ENCODE measurements at places on chromosomes 7 and 10.

DNA sequence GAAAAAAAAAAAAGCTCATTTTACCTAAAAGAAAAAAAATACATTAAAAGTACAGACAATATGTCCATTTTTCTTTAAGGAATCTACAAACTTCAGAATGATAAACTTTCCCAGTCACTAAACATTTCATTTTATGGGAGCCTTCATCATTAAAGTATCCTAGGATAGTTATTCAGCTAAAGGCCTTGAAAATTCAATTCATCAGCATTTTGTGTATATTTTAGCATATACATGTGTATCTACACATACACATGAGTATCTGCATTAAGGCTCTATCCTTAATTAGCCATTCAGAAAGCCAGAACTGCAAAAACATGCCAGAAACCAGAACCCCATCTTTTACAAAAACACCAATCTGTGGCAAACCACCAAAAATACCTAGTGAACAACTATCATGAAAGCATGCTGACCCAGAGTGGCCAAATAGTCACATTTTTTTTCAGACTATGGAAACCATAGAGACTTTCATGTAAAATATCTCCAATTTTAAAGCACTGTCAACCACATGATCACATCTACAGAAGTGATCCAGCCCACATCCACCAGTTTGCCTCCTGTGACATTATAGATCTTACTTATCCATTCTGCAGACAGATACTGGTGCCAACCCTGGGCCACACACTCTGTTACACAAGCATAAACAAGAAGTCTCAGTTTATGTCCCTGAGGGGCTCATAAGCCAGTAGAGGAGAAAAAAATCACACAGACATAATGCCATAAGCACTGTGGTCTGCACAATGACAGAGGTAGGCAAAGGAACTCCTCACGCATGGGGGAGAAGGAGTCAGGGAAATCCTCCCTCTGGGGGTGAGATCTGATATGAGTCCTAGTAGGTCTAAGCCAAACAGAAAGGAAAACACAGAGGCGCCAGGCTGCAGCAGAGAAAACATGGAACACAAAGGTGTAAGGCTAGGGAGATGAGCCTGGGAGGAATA, 79.2 kb downstream of the SRPK2 start:
- DNase-seq, result no peak

DNA sequence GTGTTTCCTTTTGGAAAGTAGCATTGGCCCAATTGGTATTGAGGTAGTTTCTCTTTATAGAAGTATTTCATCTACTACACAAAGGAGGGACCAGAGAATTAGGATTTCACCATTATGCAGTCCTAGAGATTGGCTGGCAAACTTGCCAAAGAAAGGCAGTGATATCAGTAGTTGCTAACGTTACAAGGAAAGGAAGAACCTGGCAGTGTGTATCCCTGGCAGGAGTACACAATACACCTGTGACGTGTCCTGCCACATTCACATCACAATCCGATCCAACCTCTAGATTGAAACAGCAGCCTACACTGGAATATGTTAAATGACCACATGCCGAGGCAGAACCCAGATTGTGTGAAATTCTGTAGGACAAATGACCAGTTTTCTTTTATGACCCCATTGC, 81.7 kb downstream of the CACNB2 start:
- DNase-seq, result no peak

GRCh38 chr7:30270921-30271320, 13.5 kb upstream of the ZNRF2 start:
- no peak for DNase-seq

DNA sequence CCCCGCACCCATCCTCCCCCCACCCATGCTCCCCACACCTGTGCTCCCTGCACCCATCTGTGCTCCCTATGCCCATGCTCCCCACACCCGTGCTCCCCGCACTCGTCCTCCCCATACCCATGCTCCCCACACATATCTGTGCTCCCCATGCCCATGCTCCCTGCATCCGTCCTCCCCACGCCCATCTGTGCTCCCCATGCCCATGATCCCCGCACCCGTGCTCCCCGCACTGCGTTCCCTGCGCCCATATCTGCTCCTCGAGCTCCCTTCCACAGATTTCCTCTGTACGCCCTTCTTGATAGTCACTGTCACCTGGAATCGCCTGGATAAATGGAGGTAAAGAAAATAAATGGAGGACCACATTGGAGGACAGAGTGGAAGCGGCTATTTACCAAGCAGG, 9.9 kb downstream of the DIP2C start:
- no peak for DNase-seq

GRCh38 chr7:68789597-68789996, 808.7 kb upstream of the AUTS2 start:
- no peak for DNase-seq

- DNase-seq, result no peak
Observed at GRCh38 chr7:41889472-41889871, 186.6 kb upstream of the INHBA start.

DNA sequence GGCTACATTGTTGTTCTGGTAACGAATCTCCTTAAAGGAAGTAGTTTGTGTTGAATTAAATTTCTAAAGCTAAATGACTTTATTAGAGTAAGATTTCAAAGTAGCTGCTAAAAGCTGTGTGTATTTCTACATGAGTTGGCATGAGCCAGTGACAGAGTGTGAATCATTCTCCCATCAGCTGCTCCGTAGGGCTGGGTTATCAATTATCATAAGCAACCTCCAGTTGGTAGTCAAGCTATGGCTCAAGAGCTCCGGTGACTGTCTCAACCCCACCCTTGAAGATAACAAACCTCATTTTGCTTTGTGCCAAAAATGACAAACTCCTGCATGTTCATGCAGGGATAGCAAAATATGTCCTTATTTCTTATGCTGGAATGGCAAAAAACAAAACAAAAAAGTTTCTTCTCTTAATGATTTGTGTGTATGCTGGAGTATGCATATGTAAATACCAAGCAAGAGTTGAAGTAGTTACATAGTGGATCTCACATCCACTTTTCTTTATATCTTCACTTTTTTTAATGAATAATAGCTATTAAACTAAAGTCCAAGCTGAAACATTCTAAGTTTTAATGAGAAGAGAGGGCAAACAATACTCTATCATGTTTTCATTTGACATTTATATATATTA, 249.4 kb downstream of the CACNA2D1 start:
- DNase-seq, result no peak

DNA sequence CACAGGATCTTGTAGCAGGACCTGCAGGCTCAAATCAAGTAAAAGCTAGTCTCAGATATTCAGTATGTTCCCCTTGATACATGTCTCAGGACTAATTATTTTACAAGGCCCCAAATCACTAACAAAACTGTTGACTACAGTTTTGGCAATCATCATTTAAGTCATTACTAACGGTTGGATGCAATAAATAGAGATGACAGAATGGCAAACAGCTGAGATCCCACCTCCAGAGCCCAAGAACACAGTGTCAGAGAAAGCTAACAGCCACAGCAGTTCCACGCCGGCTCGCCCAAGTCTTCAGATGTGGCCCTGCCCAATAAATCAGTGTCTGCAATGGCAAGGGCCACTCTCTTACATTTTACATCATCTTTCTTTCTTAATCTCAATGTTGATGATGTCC, 87.6 kb downstream of the CTBP2 start:
- DNase-seq, result no peak

- DNase-seq, result peak; percentile 3
Observed at GRCh38 chr10:122342293-122343134, 32.0 kb upstream of the PLEKHA1 start.

GRCh38 chr7:158957510-158957906, 101.2 kb downstream of the DYNC2I1 start:
- DNase-seq, result no peak

GRCh38 chr10:28951484-28951883, 274.2 kb downstream of the BAMBI start:
- DNase-seq, result no peak

- DNase-seq, result no peak
Observed at GRCh38 chr10:98097616-98098015, 36.8 kb upstream of the R3HCC1L start.

DNA sequence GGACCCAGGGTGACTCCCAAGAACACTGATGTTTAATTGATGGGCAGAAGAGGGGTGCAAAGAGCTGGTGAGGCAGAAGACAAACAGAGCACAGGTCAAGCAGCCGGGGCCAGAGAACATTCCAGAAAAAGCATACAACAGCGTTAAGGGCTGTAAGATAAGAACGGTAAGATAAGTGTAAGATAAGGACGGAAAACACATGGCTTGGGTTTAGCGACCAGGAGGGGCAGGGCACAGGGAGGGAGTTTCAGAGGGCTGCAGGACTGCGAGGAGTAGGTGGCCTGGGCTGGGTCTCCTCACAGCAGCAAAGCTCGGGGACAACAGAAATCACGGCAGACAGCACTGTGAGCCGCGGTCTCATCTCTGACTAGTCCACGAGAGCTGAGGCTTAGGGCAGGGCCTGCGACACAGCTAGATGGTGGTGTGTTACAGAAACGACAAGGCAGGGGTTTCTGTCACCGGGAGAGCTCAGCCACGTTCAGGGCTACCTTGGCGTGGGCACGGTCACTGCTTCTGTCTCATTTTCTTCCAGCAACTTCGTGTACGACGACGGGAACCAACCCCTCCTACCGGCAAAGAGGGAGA, 24.6 kb downstream of the BRI3 start:
- no peak for DNase-seq

DNA sequence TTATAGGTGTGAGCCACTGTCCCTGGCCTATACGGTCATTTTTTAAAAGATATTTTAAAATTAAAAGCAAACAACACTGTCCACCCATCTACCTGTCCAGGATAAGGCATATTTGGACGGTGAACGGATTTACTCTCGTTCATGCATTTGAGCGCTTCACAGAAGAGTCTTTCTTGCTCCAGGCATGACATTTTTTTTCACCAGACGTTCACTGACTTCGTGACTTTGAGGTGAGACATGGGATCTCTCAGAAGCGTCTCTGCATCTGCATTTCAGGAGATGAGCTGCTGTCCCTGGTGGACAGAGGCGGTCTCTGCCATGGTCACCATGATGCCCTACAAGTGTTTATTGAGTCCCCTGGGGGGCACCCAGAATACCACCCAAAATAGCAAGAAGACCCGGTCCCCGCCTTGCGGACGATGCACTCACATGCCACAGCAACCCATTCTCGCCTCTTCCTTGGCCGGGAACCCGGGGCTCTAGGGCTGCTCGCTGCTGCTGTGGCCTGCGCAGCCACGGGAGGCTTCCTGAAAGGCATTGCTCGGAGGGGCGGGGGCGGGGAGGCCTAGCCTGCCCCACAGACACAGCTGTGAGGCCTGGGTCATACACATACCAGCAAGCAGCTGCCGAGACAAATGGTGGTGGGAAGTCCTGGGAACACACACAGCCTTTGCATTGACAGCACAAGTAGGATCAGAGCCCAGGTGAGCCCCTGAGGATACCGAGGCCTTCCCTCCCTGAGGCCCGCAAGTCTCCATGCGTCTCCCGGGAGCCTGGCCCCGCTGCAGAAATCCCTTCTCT, 84.4 kb downstream of the RGS10 start:
- DNase-seq, result no peak

DNA sequence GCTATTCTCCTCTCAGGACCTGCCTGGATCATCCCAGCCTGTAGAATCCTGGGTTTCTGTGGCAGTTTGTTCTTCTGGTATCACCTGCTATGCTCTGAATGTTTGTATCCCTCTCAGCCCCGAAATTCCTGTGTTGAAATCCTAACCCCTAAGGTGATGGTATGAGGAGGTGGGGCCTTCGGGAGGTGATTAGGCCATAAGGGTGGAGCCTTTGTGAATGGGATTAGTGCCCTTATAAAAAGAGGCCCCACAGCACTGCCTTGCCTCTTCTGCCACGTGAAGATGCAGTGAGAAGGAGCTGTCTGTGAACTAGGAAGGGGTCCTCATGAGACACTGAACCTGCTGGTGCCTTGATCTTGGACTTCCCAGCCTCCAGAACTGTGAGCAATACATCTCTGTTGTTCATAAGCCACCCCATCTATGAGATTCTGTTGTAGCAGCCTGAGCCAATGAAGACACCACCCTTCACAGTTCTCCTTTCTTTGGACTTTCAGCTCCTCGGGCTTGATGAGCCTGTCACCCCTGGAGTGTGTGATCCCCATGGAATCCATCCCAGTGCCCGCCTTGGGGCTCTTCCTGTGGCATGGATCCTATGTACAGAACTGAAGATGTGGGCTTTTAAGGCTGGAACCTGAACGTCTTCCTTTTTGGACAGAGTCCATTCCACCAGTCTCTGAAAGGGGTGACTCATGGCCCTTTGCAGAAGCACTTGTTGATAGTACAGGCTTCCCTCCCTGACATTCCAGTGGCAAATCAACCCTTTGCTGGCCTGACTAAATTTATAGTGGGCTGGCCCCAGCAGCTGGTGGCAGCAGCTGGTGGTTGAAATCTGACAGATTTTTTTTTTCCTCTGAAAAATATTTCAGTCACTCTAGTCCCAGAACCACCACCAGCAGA, 138.0 kb downstream of the TACC2 start:
- DNase-seq, result no peak

- DNase-seq, result no peak
Observed at GRCh38 chr7:16450366-16450765, 15.2 kb downstream of the SOSTDC1 start.

DNA sequence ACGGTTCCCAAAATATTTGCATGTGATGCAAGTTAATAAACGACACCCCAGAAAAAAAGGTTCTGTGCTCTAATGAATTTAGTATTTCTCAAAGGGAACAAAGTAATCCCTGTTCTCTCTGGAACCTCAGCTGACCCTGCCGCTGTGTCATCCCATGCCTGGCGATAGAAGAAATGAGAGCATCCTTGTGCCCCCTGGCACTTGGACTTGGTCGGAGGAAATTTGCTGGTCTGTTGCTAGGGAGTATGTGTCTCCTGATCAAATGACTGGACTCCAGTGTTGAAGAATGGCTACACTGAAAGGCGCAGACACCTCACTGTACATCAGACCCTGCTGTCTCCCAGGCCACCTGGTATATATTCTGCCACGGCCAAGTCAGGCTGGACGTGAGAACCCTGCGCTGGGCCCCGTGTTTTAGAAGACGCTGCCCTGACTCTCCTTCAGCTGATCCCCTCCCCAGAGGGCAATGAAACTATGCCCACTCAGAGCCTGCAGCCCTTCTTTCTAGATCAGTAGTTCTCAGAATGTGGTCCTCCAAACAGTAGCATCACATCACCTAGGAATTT, 67.2 kb downstream of the THNSL1 start:
- no peak for DNase-seq

DNA sequence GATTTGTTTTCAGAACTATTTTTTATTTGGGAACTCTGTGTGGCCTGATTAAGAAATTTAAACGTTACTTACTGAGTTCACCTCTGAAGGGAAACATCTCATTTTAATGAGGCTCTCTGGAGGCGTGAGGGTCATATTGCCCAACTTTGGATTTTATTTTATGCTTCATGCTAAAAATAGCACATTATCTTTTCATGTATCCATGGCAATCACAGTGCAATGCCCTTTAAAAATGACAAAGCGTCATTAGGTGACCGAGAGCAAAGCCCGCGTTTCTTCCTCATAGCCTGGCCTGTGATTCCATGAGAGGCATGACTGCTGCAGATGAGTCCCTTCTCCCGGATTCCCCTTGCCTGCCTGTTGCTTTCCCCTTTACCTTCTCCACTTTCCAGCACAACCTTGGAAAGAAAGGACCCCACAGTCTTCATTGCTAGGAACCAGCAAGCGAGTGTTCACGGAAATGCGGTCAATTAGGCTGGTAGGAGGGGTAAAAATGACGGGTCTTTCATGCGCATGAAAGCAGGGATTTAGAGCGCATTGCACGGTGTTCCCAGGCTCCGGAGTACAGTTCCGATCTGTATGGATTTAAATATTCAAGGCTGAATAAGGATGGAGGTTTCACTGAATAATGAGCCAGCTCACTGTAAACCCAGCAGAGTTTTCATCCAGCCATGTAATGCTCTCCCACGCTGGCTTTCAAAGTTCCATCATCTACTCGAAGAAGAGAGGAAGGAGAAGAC, 98.2 kb upstream of the PITRM1 start:
- no peak for DNase-seq

All from activated naive CD4-positive, alpha-beta T cell (primary cell).